Activated CD4-positive, alpha-beta T cell treated with anti-CD3 and anti-CD28 coated beads, Interleukin-2, Interleukin-6, amounts not matched to agents 100 ng/mL and 50 ng/mL, durations not matched to agents 16 hours and 8 hours (primary cell): ENCODE measurements at places on chromosomes 5 and 9.

DNA sequence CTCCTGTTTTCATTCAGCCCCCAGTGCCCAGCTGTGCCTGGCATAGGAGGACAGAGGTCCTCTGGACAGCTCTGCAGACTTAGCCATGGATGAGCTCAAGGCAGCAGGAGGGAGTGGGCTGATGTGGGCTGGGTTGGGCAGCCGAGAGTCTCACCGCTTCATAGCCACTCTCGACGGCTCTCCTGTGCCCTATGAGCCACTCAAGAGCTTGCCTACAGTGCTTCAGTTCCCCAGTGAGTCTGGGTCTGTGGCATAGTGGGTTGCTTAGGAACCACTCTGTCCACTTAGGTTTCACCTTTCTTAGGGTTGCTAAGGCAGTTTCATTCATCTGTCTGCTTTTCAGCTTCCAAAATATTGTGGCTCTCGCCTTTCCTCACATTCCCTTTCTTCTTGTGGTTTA, 296.8 kb downstream of the ICE1 start:
- DNase-seq: no peak

DNA sequence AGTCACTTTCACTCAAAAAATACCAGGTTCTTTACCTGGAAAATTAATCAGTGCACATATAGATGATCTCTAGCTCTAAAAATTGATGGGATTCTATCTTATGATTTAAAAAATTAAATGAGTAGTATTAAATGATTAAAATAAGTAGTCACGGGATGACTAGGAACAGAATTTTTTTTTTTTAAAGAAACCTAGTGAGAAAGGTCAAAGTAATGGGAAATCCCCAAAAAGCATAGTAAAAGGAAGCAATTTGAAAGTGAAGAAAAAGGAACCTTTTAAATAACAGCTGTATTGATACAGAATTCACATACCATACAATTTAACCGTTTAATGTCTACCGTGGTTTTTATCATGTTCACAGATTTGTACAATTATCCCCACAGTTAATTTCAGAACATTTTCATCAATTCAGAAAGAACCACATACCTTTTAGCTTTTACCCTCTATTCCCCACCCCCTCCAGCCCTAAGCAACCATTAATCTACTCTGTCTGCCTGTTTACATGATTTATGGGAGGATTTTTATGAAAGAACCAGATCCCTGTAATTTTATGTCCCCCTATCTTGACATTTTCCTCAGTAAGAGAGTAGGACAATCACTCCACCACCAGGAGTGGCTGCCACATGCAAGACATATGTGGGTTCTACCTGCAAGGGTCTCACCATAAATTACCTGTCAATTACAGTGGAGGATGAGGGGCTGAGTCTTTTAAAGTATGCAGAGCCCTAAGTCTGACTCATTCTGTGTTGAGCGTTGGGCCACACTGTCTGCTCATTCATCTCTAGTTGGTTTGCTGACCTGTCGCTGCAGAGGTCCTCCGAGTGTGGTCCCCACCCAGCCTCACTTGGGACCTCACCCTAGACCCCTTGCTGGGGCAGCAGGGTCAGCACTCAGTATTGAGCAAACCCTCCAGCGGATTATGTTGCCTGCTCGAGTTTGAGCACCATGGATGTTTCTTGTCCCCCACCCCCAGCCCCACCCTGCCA, 16.0 kb downstream of the ANKRD33B start:
- DNase-seq: no peak

GRCh38 chr9:29203244-29203930, 1630.1 kb upstream of the C9orf72 start:
- no peak for DNase-seq

- no peak for DNase-seq
Observed at GRCh38 chr5:38540314-38540713, 16.1 kb downstream of the LIFR start.

- DNase-seq: no peak
Observed at GRCh38 chr5:167813389-167813788, 478.1 kb upstream of the WWC1 start.

GRCh38 chr5:42507451-42508097, 84.3 kb downstream of the GHR start:
- DNase-seq: no peak

GRCh38 chr5:35816881-35817521, 39.7 kb upstream of the IL7R start:
- DNase-seq: peak; percentile 53

DNA sequence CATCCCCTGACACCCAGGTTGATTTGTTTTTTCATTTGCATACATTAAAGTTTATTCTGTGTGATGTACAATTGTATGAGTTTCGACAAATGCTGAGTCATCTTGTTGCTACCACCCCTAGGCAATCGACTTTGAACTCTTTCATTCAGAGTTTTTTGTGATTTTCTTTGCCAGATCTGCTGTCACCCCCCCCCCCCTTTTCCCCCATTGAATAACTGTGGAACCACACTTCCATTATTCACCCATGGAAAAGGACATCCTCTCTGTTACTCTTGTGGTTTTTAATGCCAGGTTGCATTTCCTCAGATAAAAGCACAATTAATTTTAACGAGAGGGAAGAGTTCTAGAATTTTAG, 13.7 kb upstream of the FAM120AOS start:
- peak; percentile 32 for DNase-seq

DNA sequence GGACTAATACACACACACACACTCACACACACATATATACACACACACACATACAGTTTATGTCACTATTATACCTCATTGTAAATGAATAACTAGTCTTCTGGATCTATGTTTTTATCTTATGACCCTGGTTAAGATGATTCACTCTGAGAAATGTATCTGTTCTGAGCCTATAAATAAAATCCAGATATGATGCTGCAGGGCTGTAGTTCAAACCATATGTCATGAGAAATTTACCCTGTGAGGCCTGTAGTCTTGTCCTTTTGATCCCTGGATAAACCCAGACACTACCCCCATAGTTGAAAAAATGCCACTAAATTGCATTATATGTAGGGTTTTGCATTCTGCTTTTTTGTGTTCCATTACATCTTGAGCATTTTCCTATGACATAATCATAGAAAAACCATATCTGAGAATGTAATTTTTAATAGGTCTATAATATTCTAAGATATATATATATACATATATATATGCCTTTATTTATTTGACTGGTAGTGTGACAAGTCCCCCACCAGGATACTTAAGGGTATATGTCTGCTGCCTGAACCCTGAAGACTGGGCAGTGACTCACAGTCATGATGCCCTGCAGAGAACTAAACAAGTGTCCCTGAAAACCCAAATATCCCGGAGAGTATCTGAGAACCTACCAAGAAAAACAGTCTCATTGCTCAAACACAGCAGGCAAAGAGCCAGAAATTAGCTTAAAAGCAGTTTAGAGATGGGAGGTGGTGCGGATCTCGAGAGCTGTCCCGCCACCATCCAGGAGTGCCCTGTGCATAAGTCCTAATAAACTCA, 18.4 kb upstream of the ALDOB start:
- DNase-seq: no peak

DNA sequence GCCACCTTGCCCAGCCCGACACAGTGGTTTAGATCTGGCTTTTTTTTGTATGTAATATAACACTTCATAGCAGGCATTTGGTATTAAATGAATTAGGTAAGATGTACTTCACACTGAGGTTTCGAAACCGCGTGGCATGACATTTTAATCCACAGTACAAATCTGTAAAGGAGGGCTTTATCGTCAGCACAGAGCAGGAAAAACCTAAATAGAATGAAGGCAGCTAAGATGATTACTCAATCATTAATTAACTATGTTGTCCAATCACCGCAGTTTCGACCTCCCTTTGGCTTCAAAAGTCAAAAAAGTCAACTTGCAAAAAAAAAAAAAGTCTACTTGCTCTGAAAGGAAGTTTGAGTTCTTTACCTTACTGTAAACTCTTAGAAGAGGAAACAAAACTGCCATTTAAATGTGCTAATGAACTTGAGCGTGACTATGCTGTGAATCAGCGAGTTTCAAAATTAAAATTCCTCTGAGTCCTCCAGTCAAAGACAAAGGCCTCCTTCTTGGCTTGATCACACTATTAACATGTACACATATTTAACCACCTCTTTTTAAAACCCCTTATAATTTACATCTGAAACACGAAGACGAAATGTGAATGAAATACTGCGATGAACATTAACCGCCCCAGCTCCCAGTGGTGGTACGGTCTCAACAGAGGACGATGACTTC, 698 bp upstream of the SEC24A start:
- DNase-seq: peak; percentile 71

- DNase-seq: no peak
Observed at GRCh38 chr9:110109333-110110092, 98.4 kb downstream of the C9orf152 start.

GRCh38 chr5:171865471-171865870, 79.9 kb downstream of the SMIM23 start:
- no peak for DNase-seq

DNA sequence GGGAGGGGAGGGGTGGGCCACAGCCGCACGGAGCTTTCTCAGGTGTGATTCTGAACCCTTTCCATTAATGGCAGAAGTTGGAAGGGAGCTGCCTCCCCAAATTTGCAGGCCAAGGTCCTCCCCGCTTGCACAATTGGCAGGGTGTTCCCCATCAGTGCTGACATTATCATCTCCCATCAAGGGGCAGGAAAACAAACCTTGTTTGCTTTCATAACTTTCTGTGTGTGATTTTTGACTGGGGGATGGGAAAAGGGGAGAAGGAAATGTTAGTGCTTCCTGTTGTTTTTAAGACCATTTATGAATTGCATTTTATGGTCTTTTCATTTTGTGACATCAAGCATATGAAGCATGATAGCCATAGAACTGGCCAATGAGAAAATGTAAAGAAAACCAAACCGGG, 242.2 kb downstream of the GOLPH3 start:
- DNase-seq: no peak

DNA sequence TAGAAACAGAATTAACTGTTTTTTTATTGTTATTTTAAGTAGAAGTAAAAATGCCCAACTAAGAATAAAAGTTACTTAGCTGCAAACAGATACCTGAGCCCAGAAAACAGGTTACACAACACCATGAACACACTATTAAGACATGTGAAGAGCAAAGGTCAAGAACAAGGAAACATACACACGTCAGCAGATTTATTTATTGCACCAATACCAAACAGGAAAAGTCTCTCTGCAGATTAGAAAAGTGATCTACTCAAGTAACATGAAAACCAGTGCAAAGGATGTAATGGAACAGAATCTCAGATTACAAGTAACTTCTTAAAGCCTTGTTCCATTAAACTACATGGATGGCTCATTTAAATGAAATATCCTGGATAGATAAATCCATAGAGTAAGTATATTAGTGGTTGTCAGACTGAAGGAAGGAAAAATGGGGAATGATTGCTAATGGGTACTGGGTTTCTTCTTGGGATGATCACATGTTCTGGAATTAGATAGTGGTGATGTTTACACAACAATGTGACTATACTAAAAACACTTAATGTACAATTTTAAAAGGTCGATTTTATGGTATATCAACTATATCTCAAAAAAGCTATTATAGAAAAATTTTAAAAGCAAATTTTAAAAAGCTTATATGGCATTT, 6.1 kb downstream of the SAR1B start:
- no peak for DNase-seq

GRCh38 chr5:79842006-79842881, 148.8 kb downstream of the MTX3 start:
- DNase-seq: no peak

- DNase-seq: no peak
Observed at GRCh38 chr5:67311208-67311607, 114.6 kb upstream of the CD180 start.

- DNase-seq: peak; percentile 30
Observed at GRCh38 chr9:109101202-109101595, 18.5 kb downstream of the TMEM245 start.

- no peak for DNase-seq
Observed at GRCh38 chr5:138553437-138554095, 10.5 kb upstream of the ETF1 start.

- DNase-seq: peak; percentile 49
Observed at GRCh38 chr5:14665101-14665822, 744 bp downstream of the OTULIN start.

- DNase-seq: no peak
Observed at GRCh38 chr9:133545494-133546286, 11.2 kb downstream of the ADAMTSL2 start.

DNA sequence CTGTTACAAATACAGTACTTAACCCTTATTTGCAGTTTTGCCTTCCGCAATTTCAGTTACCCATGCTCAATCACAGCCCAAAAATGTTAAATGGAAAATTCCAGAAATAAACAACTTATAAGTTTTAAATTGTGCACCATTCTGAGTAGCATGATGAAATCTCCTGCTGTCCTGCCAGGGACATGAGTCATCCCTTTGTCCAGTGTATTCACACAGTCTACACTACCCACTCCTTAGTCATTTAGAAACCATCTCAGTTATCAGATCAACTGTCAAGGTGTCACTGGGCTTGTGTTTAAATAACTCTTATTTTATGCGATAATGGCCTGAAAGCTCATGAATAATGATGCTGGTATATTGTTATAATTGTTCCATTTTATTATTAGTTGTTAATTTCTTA, 95.8 kb downstream of the PLCXD3 start:
- DNase-seq: no peak

DNA sequence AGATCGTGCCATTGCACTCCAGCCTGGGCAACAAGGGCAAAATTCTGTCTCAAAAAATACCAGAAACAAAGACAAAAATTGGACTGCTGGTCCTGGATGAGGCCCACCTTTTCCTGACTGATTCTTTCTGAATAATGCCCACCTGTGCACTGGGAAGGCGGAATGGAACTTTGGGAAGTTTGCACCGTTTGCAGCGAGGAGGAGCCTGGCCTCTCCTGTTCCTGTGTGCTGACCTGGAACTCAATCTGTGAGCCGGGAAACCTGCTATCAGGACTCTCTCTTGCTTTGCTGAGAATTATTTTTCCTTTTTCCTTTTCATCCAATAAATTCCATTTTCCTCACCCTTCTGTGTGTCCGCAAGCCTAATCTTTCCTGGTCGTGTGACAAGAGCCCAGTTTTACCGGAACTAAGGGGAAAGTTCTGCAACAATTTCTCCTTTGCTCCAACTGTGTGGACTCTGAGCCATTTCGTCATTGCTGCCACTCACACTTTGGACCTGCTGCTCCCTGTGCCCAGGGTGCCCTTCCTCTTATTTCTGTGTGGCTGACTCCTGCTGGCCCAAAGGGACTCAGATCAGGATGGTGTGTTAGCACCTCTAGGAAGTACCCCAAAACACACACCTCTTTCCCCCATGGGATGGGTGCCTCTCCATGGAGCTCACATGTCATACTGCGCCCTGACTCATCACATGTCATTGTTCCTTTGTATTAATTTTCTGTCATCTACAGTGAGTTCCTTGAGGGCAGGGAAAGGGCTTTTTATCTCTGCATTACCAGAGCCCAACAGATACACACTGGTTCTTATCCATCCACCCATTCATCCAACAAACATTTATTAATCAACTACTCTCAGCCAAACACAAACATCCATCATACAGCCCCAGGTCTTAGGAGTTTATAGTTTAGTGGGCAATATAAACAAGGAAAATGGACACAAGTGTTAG, 4.7 kb upstream of the GLRX start:
- DNase-seq: no peak
